ENCODE measurements at places on chromosomes 5 and 9.

GRCh38 chr5:34586117-34586885 is 69.8 kb upstream of the RAI14 start:
- no peak for DNase-seq

DNA sequence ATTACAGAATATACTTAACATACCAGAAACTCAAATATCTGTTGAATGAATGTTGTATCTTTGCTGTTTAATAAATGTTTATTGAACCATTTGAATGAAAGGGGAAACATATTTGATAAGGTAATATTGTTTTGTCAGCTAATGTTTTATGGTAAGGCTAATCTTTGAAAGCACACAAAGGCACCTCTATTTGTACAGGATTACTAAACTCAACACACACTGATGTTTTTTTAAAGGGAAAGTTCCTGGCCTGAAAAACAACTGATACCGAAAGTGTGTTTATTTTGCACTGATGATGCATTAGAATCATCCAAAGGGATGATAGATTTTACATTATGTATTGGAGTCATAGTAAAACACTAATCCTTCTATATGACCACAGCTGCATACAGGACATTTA is 82.5 kb downstream of the ADCY2 start:
- no peak for DNase-seq

DNA sequence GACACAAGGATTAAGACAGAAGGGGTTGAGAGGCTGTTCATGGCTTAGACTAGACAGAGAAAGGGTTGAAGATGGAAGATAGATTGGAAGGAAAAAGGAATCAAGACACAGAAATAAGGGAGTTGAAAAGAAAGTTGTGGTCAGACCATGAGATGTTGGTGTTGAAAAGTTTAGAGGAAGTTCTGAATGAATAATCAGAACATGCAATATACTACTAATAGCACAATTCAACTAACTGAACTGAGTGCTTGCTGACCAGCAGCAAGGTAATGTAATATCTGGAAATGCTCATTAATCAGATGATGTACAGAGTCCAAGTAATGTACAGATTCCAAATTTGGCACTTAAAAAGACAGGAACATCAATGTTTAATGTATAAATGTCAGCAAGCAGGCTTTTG is 10.6 kb upstream of the NNT start:
- no peak for DNase-seq

DNA sequence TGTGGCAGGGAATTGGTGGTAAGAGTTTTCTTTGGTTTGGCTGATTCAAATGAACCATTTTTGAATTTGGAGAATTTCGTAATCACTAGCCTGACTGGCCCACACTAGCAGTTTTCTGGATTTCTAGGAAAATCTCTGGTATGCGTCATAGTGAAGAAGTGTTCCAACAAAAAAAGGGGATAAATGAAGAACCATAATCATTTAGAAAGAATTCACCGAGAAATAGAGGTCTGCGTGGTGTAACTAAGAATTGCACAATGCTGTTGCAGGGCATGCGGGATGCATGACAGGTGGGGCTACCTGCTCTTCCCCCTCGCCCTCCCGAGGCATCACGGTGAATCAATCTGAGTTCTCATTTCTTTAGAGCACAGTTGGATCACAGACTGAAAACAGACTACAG is 232.3 kb upstream of the PAPPA start:
- no peak for DNase-seq

DNA sequence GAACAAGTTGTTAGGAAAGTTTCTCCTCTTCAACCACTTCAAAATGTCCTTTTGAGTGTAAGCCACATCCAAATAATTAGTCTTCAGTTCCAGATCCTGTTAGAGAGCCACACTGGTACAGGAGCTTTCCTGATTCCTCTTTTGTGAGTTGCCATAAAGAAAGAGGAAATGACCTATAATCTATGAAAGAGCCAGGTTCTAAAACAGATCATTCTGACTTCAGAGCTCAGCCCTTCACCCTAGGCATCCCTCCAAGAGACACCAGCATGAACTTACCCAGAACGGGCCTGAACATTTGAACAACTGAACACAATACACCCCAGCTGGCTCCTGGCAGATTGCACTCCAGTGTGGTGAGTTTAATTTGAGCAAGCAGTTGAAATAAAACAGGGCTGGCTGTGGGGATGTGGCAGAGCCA is 25.7 kb downstream of the SLC1A1 start:
- no peak for DNase-seq

GRCh38 chr9:110745676-110746075 is 77.1 kb downstream of the MUSK start:
- no peak for DNase-seq

- no peak for DNase-seq
Measured at GRCh38 chr9:20408513-20408912, 213.8 kb downstream of the MLLT3 start.

DNA sequence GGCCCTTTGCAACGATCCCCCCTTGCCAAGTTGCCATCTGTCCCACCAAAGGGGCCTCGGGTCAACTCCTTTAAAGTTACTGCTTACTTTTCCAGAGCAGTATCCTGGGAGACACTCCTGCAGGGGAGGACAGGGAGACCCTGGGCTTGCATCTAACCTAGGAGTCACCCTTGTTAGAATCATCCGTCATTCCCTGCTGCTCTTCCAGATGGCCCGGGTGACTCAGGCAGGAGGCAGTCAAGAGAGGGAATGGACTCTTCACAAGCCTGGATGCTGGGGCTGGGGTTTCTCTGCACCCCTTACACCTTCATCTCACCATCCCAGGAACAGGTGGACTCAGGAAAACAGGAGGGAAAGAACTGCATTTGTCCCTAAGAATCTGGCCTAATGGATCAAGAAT is 175.6 kb downstream of the GABBR2 start:
- no peak for DNase-seq

- DNase-seq = peak; percentile 91
Measured at GRCh38 chr9:105064248-105065097, 136.5 kb upstream of the ABCA1 start.

GRCh38 chr5:83964271-83964670 is 243.6 kb upstream of the HAPLN1 start:
- no peak for DNase-seq

- no peak for DNase-seq
Measured at GRCh38 chr9:7960320-7961050, 160.9 kb upstream of the DMAC1 start.

DNA sequence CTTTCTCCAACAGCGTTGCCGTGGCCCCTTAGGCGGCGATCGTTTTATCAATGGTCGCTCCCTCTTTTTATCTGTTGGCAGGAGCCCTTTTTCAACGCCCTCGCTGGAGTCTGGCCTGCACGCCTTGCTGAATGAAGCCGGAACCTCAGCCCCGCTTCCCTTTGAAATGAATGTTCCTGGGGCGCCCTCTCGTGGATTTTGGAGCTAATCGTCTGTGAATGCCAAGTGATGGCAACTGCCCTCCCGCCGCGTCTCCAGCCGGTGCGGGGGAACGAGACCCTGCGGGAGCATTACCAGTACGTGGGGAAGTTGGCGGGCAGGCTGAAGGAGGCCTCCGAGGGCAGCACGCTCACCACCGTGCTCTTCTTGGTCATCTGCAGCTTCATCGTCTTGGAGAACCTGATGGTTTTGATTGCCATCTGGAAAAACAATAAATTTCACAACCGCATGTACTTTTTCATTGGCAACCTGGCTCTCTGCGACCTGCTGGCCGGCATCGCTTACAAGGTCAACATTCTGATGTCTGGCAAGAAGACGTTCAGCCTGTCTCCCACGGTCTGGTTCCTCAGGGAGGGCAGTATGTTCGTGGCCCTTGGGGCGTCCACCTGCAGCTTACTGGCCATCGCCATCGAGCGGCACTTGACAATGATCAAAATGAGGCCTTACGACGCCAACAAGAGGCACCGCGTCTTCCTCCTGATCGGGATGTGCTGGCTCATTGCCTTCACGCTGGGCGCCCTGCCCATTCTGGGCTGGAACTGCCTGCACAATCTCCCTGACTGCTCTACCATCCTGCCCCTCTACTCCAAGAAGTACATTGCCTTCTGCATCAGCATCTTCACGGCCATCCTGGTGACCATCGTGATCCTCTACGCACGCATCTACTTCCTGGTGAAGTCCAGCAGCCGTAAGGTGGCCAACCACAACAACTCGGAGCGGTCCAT is 10.0 kb downstream of the S1PR3 start:
- peak; percentile 94 for DNase-seq

- no peak for DNase-seq
Measured at GRCh38 chr5:33179301-33179700, 261.5 kb upstream of the TARS1 start.

DNA sequence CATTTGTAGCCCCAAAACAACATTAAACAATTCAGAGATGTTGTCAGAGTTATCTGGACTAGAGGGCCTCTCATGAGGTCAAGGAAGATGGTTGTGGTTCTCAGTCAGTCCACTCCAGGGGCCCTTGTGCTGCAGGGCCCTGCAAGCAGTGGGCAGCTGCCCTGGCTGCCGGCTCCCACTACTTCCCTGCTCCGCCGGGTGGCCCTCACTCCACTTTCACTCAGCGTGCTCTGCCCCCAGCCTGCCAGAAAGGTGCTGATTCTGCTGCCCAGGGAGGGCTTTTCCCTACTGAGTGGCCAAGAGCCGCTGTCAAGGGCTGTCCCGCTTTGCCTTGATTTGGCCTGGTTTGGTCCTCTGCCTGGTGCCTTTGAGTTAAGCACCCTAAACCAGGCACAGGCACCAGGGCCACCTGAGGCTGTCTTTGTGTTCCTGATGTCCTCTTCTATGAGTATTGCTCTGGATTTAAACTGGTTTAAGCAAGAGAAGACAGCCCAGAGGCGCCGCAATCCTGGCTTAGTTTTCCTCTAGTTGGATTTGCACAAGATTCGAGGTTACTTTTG is 117.2 kb downstream of the GADD45G start:
- DNase-seq = no peak

DNA sequence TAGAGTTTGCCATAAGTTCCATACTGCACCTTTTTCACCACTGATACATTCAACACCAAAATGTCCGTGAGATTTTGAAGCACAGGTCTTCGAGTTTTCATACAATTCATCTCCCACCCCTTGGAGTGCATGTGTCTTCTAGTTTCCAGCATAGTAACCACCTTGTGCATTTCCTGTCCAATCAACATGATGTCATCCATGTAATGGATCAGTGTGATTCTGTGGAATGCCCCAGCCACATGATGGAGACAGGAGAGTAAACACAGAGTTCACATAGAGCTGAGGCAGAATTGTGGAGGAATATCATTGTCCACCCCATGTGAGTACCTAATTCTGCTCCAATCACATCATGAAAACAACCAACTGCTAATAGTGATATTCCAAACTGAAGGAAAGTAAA is 441.5 kb upstream of the CDH6 start:
- DNase-seq = no peak

DNA sequence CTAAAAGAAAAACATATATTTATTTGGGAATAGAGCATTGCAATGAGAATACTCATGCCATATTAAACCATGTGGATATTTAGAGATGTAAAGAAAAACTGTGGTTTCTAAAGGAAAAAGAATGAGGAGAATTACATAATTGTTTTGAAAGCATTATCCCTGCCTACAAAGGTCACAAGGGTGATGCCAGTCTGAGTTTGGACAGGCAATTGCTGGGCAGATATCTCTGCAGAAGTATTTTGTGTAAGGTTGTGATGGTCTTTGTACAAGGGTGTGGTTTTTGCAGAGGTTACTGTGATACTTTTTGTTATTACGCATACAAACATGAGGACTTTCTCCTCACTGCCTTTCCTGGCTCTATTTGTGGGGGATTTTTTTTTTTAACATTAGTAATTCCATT is 2022.9 kb upstream of the CDH6 start:
- no peak for DNase-seq

DNA sequence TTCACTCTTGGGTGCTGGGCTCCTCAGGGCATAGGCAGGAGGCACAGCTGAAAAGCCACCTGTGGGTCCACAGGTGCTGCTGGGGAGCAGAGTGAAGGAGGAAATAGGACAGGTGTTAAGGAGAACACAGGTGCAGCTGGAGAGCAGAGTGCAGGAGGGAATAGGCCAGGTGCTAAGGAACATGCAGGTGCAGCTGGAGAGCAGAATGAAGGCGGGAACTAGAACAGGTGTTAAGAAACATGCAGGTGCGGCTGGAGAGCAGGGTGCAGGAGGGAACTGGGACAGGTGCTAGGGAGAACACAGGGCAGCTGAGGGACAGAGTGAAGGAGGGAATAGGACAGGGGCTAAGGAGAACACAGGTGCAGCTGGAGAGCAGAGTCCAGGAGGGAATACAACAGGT is 43.8 kb upstream of the PLEKHG4B start:
- no peak for DNase-seq

DNA sequence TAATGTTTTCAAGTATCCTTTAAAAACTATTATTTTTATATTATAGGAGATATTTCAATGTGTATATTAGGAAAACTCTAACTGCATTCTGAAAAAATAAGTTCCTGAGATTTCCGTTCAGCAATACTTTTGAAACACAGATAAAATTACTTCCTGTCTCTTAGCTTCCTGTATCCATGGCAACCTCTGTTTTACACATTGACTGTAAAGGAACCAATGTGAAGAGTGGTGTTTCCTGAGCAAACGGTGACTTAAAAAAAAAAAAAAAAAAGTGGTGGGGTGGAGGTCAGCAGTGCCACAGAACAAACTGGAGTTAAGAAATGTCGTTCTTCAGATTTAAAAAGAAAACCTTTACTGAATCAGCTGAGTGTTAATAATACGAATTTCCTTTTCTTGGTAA is at the start of gene LRRC70:
LRRC70 (plus strand) TSS at position 280 of the 400 bp plus-strand sequence. CDS start 620 bp downstream, outside the sequence.
- no peak for DNase-seq

- DNase-seq = no peak
Measured at GRCh38 chr5:180296771-180297170, 4.9 kb upstream of the MAPK9 start.

DNA sequence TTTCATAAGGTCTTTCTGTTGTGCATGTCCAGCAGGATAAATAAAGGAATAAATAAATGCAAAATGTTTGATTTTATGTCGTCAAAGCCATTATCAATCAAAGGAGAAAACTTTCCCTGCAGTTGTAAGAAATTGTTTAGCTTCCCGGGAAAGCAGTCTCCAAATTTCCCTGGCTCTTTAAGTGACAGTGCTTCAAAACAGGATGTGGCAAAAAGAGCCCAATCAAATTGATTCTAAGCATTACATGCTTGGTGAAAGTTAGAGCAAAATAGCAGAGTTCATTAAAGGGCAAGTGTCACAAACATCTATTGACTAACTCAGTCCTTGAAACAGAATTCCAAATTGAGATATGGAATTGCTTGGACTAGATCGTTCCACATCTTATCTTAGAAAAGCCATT is 704.1 kb downstream of the PRELID2 start:
- DNase-seq = no peak

DNA sequence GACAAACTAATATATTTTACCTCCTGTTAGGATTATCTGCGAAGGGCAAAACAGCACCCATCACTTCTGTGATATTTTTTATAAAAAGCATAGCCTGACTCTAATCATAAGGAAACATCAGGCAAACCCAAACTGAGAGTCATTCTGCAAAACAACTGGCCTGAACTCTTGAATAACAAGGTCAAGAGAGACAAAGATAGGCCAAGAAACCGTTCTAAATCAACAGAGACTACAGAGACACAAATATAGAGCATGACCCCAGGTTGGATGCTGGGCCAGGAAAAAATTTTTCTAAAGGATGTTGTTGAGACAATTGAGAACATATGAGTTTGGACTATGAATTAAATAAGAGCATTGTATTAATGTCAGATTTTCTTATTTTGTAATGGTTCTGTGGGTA is 384.9 kb downstream of the NFIB start:
- no peak for DNase-seq
